Stimulated activated CD4-positive, alpha-beta T cell treated with anti-CD3 and anti-CD28 coated beads, Interleukin-2, amount 100 ng/mL, for 4 hours (primary cell): ENCODE measurements at places on chromosomes 6 and 20.

- no peak for DNase-seq
Observed at GRCh38 chr6:167404385-167405049, 79.6 kb downstream of the TTLL2 start.

GRCh38 chr6:142845624-142846458 lies 99.1 kb downstream of the HIVEP2 start:
- DNase-seq: no peak

- DNase-seq: no peak
Observed at GRCh38 chr20:40331249-40331648, 357.8 kb downstream of the MAFB start.

DNA sequence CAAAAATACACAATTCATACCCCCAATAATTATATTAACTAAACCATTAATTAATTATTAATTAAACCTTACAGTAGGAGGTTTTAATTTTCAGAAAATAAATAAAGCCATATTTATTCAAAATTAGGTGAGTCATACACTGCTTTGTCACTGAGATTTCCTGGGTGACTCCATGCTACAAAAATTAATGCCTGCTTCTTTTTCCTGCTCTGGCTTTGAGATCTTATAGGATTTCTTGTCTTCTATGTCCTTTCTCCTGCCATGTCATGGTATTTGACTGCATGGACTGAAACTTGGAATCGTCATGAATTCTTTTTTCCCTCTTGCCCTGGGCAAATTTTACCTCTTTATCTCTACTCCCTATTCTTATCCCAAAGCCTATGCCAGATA lies 133.2 kb downstream of the PHACTR1 start:
- no peak for DNase-seq
